ENCODE measurements at places on chromosomes 7 and 10. TPM values are rescaled to one million over a fixed set of nuclear protein-coding genes. Genes with fewer than 3 reads are reported as not detected.

DNA sequence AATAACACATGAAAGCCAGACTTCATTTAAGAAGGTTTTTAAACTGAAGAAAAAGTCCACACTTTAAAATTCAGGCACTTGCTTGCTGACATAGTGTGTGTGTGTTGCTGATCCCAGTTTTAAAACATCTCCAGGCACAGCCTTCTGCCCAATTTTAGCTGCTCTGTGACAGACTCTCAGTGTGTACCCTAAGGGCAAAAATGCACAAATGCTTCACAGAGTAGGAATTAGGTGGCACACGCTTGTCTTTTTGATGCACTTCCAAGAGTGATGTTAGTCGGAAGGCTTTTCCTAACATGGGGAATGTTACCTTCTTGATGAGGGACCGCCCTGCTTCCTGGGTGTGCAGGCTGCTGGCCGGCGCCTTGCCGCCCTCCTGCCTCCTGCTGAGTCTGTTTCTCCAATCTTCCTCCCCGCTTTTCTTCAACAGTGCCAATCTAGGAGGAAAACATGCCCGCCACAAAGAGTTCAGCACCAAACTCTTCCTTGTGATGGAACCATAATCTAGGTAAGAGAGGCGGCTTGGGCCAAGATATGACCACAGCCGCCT lies 122.3 kb downstream of the SVIL start:
- no peak for DNase-seq

- no peak for DNase-seq
These were observed 29.8 kb downstream of the VCL start for GRCh38 chr10:74027702-74028101.

GFRA1 gene
- total RNA-seq: 53.6 TPM

GRCh38 chr10:84175436-84175835 lies 1.8 kb downstream of the GPR15LG start:
- DNase-seq: no peak

HELLS gene
- 56.4 TPM for total RNA-seq

- DNase-seq: no peak
These were observed 77.8 kb upstream of the KAT6B start for GRCh38 chr10:74748468-74749031.

Measured in liver (tissue), 10 donors.